ENCODE measurements at places on chromosomes 2 and 18.

- no peak for DNase-seq
These were observed 18.7 kb upstream of the COLEC12 start for GRCh38 chr18:519019-519879.

- DNase-seq = no peak
These were observed 28.4 kb downstream of the EIPR1 start for GRCh38 chr2:3349211-3349693.

DNA sequence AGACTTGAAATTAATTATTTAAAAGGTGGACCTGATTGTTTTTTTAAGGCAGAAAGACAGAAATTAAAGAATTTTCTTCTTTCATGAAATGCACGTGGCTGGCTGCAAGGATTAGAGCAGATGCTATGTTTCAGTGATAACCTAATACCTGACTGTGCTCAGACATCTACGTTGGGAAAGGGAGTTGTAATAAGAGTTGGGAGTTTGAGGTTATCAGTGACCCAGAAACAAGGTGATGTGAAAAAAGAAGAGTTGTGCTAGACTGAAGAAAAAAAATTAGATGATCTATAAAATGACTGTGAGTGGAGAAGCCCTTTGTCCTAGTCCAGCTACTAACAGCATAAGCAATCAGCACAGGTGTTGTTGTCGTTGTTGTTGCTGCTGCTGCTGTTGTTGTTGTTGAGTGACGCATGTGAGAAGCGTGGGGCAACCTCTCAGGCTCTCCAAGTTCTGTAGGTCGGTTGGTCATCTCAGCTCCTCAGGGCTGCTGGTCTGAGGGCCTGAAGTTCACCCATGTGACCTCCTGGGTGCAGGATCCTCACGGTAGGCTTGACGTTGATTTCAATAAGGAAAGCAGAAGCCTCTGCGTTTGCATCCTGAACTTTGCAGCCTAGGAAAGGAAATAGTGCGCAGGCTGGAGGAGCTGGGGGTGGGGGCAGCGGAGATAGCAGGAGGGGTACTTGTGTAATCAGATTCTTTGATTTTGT lies 7.6 kb downstream of the POU3F3 start:
- DNase-seq = no peak

DNA sequence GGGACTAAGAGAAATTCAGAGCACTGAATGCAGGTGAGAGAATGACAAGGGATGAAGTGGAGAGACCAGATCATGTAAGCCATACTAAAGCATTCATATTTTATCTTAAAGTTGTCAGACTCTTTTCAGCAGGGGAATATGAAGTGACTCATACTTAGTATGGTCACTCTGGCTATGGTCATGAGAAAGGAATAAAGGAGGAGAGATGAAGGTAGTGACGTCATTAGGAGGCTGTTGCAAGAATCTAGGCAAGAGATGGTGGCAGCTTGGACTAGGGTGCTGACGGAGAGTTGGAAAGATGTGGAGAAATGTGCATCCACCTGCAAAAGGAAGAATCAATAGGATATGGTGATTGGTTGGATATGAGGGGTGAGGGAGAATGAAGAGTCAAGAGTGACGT lies 203.2 kb upstream of the ACVR2A start:
- DNase-seq = no peak

DNA sequence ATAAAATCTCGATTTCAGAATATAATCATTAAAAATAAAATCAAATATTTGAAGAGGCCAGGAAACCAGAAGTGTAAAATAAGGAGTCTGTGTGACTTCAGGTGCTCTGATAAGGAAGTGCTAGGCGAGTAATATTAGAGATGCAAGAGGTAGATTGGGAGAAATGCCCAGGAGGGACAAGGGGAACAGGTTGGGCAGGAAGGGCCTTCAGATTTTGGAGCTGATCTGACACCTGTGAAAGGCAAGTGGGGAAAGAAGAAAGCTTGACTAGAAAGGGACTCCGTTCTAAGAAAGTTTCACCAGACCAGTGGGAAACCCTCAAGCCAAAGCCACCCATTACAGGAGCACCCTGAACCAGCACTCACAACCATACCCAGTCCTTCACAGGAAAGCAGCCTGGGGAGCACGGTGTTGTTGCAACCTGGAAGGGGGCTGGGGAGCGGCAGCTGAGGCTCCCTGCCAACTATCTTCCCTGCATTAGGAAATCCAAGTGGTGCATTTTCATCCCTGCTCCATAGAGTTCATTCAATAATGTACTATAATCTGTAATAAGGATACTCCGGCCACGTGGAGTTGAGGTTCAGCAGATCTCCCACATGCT lies 57.5 kb upstream of the GREB1L start:
- DNase-seq = no peak

DNA sequence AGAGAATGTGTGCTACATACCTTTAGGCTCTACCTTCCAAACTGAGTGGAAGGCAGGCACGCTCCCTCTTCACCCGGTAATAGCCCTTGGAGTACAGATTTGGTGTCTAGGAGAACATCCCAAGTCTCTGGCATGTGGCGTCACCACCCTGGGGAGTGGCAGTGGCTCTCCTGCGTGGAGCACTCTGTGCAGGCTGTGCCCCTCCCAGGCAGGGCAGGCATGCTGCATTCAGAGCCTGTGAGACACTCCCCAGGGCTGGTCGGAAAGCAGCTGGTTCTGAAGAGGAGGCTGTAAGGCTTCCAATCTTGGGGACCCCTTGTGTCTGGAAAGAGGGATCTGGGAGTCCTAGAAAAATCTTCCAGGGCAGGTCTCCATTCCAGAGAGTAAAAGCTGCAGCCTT lies 193.3 kb downstream of the ANKRD30B start:
- no peak for DNase-seq

DNA sequence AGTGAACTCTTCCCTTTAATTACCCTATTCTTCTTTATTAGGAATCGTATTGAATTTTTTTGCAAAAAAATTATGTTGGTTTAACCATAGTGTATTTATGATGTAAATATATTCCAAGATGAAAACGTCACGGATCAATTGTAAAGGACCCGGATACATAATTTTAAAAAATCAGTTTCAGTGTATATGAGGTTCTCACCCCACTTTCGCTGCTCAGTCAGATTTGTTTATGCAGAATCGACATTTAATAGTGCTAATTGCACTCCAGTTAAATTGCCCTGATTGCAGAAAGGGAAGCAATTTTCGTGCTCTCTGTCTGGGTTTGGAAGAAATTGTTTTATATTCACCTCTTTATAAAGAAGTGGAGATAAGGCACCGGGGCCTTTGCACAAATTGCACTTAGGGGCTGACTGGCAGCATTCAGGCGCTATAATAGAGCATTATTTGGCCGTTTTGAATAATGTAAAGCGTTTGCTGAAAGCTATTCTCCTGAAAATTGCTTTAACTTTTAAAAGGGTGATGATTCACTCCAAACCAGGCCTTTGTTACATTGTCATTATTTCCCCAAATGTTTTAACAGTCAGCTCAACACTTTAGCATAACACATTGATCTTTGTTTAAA lies 3.0 kb upstream of the SP9 start:
- no peak for DNase-seq

DNA sequence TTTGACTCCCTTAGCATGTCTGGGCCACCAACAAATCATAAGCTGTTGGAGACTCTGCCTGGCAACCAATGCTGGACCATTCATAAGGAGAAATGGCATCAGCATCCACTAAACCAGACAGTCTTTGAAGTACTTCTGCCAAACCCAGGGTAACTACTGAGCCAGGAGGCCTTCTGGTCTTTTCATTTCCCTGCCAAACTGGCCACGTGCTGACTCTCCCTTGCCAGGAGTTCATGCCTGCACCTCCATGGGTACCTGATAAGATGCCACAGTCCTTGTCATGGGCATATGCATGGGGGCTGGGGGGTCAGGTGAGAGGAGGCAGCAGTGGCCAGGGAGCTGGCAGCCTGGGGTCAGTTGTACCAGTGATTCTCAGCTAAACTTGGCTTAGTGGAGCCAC lies 34.2 kb upstream of the DAPL1 start:
- no peak for DNase-seq

DNA sequence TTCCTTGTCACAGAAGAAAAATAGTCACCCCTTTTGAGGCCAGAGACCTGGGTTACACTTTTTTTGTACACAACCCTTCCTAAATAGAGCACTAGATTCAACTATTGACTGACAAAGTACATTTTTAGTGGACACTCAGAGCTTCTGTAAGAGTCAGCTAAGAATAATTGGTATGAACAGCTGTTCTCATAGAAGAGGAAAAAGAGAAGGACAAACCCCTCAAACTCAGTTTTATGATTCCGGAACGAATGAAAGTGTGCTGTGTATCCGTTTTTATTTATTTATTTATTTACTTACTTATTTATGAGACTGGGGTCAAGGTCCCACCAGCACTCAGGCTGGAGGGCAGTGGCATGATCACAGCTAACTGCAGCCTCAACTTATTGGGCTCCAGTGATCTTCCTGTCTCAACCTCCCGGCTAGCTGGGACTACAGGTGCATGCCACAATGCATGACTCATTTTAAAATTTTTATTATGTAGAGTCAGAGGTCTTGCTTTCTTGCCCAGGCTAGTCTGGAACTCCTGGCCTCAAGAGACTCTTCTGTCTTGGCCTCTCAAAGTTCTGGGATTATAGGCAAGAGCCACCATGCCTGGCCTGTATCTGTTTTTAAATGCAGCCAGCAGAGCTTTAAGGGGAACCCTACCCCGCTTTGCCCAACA lies 36.0 kb upstream of the FZD5 start:
- no peak for DNase-seq

DNA sequence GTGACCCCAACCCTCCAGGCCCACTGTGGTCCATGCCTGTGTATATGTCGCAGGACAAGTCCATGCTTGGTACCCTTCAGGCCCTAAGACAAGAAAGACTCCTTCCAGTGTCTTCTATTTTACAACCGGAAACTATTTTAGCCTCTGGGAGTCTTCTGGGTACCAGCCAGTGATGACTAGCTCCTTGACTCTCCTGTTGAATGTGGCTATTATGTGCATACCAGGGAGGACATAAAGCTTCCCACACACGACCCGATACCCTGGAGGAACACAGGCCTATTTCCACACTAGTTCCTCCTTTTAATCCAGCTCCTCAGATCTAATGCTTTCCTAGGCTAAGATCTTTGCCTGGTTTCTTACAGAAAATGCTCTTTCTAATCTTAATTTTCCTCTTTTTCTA lies 178.1 kb downstream of the NCKAP5 start:
- DNase-seq = no peak

- no peak for DNase-seq
These were observed 99.8 kb downstream of the SEPTIN10 start for GRCh38 chr2:109513749-109514588.

DNA sequence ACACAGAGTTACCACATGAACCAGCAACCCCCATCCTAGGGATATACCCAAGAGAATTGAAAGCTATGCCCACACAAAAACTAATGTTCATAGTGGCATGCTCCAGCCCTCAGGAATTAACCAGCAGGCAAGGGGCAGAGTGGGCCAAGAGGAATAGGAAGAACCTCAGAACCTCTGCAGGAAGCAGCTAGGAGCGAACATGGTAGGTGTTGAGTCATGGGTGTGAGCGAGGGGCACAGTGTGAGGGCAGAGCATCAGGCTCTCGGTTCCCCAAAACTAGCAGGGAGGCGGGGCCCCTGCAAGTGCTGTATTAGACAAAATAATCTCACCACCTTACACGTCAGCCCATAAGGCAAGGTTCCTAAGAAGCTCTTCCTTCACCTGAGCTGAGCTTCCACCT lies 5.6 kb upstream of the RUFY4 start:
- no peak for DNase-seq

DNA sequence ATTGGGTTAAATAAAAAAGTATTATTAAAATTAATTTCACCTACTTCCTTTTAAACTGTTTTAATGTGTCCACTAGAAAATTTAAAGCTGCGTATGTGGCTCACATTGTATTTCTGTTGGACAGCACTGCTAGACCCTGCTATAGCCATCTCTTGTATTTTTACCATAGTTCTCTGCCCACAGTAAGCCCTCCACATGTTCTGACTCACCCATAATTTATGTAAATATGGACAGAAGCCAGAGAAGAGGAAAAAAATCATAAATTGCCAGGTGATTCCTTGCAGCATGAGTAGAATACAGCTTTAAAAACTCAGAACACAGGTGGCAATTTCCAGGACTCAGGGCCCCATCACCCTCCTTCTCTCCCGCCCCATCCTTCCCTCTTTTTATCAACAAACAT lies 142.4 kb upstream of the MEX3C start:
- no peak for DNase-seq

DNA sequence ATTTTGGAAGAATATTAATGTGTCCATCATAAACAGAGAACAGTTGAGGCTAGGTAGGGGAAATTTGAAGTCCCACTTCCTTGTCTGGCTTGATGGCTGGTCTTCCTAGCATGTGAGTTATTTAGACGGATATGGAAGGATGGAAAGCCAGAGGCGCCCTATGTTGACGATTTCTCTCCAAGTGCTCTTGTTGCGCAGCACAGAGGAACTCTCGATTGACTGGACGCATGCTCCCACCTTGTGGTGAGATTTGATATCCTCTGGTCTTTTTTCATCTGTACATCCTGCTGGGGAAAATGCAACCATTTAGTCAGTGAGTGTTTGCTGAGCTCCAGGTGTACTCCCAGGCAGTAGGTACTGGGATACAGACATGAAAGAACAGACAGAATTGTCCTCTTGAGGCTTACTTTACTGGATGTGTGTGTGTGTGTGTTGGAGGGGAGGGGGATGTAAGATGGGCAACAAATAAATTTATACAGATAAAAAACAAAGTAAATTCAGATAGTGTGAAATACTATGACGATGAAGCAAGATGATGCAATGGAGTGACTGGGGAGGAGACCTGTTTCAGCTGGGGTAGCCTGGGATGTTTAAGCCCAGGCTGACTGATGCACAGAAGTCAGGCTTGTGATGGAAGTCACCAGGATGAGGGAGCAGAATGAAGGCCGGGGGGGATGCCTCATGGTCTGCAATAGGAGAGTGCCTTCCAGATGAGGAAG lies 137.2 kb downstream of the TRIM43 start:
- DNase-seq = no peak

- DNase-seq = no peak
These were observed 54.5 kb upstream of the AFF3 start for GRCh38 chr2:100196786-100197494.

DNA sequence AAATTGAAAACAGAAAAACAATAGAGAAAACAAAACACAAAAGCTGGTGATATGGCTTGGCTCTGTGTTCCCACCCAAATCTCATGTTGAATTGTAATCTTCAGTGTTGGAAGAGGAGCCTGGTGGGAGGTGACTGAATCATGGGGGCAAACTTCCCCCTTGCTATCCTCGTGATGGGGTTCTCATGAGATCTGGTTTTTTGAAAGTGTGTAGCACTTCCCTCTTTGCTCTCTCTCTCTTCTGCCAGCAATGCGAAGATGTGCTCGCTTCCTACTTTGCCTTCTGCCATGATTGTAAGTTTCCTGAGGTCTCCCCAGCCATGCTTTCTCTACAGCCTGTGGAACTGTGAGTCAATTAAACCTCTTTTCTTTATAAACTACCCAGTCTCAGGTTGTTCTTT lies 112.3 kb upstream of the UXS1 start:
- DNase-seq = no peak

All from activated effector memory CD4-positive, alpha-beta T cell treated with anti-CD3 and anti-CD28 coated beads, Interleukin-2, amount 50 U/mL, for 16 hours (primary cell).